Ecto neural progenitor cell (in vitro differentiated cells): ENCODE measurements at places on chromosomes 5 and 9.

DNA sequence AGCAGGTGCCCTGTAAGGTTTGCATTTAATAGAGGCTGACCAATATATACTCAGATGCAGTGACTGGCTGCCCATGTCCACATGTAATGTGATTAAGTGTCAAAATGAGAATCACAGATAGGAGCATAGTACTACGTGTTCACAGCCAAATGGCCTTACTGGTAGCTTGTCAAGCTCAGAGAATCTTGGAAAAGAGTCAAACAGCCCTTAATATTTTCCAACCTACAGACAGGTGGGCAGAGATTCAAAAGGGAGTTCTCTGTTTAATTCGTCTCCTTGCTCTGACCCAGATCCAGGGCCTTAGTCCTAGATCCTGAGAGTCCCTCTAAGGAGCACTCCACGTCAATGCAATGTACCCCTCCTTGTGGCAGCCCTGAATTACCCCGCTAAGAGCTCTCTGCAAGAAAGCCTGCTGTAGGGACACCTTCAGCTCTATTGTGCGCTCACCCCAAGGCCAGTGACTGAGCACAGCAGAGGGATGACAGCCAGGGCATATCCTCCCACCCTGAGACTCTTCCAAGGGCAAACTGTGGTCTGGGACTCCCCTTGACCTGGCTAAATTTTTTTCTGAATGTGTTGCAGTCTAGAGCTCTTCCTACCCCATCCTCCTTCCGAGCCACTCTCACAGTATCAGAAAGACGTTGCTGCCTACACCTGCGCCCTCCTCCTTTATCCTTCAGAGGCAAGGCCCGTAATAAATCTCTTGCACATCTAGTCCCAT lies 159.2 kb downstream of the SNCAIP start:
- no peak for DNase-seq

- DNase-seq, result no peak
These were observed 260.7 kb downstream of the NR3C1 start for GRCh38 chr5:143142596-143143435.

DNA sequence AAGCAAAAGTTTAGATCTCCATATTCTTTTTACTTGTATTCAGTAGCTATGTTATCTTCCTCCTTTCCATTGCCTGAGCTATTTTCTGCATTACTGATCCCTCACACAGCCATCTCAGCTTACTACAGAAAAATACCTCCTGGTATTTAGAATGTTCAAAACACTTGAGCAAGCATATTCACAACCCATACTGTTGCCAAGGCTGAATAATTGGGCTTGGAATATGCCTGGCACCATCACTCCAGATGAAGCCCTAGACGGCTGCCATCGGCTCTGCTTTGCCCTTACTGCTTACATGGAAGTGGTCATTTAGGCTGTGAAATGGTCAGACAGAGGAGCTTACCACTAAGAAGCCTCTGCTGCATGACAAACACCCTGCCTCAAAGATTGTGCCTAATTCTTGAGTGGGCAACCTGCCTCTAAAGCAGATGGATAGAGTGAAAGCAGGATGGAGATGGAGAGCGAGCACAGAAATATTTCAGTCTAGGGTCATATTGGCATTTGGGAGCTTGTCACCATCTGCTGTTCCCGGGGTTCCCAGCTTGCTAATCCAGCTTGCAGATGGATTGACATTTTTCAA lies 92.5 kb upstream of the TAS2R1 start:
- no peak for DNase-seq

- DNase-seq, result no peak
These were observed 2.3 kb downstream of the WHRN start for GRCh38 chr9:114503009-114503408.

GRCh38 chr9:110332766-110333165 lies 4.9 kb downstream of the TXNDC8 start:
- no peak for DNase-seq
